ENCODE measurements at places on chromosomes 4 and X. TPM values are rescaled to one million over a fixed set of nuclear protein-coding genes. Genes with fewer than 3 reads are reported as not detected.

The EIF1AX gene
- 58.7 TPM for total RNA-seq

The GBA3 gene
- not detected for total RNA-seq

- no peak for DNase-seq
These were observed 2.6 kb downstream of the MCUB start for GRCh38 chr4:109562457-109563239.

DNA sequence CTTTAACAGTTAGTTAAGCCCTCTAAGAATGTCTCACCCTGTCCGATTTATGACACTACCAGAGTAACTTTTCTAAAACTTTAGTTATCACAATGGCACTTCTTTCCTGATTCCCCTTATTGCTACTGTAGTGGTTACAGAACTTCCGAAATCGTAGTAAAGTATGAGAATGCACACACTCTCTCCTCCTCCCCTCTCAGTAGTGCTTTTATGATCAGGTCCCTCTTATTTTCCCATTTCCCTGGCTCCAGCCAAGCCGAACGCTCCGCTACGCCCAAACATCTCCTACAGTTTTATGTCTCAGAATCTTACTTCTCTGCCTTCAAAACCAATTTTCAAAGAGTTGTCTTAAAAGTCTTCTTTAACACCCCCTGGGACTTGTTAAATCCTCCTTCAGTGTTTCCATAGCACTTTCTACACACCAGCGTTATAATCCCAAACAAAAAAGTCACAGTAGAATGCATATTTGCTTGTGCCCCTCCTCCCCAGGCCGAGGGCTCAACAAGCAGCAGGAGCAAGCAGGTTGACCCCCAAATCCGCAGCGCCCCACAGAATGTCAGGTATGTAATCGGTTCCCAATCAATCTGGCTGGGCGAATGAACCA, 671 bp downstream of the HPF1 start:
- peak; percentile 3 for DNase-seq

DNA sequence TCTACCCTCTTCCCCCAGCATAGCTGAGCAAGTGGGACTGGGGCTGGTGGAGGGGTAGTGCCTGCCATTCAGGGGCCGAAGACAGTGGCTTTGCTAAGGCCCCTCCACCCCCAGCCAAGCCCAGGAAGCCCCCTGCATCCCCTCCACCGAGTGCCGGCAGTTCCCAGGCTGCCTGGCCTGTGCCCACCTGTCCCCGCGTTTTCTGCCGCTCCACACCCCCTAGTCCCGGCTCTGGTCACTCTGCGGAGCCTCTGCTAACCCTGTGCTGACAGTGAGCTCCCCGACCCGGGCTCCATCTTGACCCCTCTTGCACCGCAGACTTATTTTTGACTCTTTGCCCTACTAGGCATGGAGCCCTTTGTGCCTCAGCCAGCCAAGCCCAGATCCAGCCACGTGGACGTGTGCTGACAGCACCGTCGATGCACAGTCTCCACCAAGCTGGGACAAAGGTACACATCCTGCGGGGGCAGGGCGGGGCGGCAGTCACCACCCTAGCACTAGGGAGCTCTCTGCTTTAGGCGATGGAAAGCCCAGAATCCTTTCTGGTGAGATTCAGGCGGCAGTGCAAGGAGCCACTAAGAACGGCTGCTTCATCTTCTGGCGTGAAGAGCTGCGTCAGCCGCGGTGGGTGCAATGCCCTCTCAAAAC, 96.6 kb downstream of the PHKA2 start:
- no peak for DNase-seq

Measured in G401 (cell line).